Foreskin melanocyte (primary cell): ENCODE measurements at places on chromosomes 3 and 15.

- DNase-seq, result no peak
These were observed 187.7 kb downstream of the ITPR1 start for GRCh38 chr3:4680871-4681300.

DNA sequence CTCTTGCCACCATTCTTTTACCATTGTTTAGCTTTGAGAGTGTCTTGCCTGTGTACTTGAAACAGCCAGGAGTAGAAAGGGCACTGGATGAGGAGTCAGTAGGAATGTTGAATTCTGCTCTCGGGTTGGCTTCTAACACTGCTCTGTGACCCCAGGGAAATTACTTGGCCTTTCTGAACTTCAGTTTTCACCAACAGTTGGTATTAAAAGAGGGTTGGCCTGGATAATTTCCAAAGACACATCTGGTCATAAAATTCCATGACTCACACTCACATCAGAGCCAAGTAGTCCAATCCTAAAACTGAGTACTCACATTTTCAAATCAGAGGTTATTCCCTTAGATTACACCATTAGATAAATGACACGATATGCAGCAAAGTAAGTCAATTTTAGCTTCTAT lies 141.6 kb downstream of the ECT2 start:
- no peak for DNase-seq

GRCh38 chr3:156563900-156564682 lies 9.2 kb upstream of the SSR3 start:
- no peak for DNase-seq

GRCh38 chr3:33718595-33718907 lies 497 bp upstream of the CLASP2 start:
- DNase-seq, result no peak

DNA sequence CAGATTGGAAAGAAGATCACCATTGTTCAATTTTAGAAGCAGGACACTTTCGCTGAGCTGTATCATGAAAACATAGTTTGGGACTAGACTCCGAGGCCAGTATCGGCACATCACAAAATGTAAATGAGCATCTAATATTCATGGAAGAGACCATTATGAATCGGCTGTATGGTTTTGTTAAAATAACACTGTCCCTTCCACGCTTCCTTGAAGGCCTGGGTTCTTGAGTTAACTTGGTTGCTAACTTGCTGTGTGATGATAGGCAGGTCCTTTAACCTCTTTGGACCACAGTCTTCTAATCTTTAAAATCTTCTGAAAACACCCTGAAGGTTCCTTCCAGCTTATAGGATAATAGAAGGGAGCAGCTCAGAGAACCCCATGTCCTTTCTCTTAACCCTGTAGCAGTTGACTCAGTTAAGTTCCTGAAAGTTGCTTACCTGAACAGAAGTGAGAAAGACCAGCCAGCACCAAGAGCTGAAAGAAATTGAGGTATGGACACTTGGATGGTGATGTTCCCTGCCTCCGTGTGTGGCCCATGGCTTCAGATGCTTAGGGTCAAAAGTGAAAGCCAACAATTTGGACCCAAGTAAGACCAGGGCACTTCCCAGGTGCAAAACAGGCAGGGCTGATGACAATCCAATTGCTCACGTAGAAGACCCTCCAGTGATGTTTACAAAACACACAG lies 2.1 kb downstream of the CD80 start:
- DNase-seq, result no peak

DNA sequence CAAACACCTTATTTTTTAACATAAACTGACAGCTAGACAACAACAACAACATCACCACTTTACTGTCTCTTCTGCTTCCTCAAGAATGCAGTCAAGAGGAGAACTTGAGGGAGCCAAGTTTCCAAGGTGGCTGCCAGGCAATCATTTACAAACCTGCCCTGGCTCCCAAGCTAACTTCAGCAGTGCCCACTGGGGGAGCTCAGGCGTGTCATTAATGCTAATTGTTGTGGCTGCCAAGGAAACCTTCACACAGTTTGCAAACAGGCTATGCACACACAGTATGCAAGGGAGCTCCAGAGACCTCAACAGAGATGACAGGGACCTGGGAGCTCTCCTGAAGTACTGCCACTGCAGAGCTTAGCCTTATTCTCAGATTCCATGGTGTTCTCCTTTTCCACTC lies 2.1 kb downstream of the DZIP1L start:
- no peak for DNase-seq

GRCh38 chr15:77546050-77546501 lies 86.6 kb downstream of the LINGO1 start:
- peak; percentile 75 for DNase-seq

DNA sequence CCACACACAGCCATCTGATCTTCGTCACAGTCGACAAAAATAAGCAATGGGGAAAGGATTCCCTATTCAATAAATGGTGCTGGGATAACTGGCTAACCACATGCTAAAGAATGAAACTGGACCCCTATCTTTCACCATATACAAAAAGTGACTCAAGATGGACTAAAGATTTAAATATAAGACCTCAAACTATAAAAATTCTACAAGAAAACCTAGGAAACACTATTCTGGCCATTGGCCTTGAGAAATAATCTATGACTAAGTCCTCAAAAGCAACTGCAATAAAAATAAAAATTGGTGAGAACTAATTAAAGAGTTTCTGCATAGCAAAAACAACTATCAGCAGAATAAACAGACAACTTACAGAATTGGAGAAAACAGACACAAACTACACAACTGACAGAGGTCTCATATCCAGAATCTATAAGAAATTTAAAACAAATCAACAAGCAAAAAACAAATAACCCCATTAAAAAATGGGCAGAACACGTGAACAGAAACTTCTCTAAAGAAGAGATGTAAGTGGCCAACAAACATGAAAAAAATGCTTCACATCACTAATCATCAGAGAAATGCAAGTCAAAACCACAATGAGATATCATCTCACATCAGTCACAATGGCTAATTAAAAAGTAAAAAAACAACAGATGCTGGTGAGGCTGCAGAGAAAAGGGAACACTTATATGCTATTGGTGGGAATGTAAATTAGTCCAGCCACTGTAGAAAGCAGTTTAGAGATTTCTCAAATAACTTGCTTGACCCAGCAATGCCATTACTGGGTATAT lies 104.0 kb downstream of the NR1I2 start:
- DNase-seq, result no peak

- DNase-seq, result no peak
These were observed 124.3 kb upstream of the IGF1R start for GRCh38 chr15:98523912-98524662.

GRCh38 chr3:195777975-195778374 lies 33.8 kb downstream of the MUC4 start:
- no peak for DNase-seq

DNA sequence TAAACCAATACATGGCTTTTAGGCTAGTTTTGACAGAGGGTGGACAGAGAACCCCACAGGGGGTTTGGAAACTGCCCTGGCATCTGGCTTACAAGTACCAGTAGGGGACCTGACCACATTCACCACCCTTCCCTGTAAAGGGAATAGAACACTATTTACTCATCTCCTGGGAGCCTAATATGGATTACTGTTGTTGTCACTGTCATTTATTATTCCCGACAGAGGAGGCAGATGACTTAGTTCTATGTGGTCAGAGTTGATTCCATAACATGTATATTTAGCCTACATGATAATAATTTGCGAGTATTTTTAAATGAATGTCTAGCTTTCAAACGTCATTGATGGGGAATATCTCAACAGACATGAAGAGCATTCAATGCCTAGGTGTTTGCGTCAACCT lies 15.9 kb downstream of the ZBTB38 start:
- no peak for DNase-seq

GRCh38 chr3:196440696-196441095 lies 8.5 kb upstream of the UBXN7 start:
- DNase-seq, result no peak

GRCh38 chr15:90790561-90790960 lies 73.4 kb downstream of the BLM start:
- no peak for DNase-seq

DNA sequence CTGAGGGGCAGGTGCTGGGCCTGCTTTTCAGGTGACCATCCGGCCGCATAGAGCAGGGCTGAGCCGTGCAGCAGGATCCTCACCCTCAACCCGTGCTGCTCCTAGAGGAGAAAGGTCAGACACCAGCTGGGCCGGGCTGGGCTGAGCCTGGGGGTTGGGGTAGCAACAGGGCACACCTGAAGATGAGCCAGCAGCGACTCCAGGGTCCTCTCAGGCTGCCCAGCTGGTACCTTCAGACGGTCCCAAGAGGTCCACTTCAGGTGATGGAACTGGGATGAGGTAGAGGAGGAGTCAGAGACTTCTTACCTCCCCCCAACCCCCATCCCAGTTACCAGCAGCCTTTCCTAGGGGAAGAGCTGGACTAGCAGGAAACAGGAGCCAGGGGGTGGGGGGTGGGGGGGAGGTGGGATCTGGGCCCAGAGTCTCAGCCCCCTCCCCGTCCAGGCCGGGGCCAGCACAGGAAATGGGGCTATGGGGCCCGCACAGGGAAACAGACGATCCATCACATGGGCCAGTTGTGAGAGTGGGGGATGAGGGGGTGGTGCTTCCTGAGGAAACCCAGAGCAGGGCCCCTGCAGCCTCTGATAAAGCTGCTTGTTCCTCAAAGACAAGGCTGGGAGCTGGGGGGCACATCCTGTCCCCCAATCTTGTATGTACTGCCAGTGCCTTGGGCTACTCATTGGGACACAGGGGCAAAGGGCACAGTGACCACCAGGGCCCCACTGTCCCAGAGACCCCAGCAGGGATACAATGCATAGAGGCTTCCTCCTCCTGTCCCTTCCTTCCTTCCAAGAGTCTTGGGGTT lies 3.0 kb downstream of the INKA1 start:
- no peak for DNase-seq

DNA sequence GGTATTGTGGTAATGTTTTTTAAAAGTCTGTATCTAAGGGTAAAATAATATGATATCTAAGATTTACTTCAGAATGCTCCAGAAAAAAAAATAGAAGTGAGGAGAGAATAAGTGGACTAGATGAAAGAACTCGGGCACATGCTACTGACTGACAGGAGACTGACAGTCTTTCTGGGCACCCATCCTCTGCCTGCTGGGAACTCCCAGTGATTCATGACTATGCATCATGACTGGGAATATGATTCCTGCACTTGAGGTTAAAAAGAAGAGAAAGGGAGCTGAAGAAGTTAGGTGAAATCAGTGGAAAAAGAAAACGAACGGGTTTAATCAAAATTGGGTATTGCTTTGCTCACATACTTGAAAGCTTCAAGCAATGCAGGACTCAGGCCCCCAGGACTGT lies 35.7 kb upstream of the SPSB4 start:
- no peak for DNase-seq

DNA sequence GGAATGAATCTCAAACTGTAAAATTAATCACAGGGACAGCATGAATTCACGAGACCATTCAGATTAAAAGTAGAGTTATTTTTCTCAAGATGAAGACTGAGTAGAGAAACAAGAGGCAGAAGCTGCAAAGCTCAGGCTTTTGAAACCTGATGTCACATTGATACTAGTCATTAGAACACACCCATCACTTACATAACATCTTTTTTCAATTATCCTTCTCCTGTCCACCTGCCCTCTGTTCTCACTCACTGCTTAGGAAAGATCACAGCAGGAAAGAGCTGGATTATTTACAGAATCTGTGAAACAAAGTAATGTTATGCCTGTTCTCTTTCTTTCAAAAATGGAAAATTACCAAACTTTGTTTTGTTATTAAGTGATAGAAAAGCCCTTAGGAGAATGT lies 72.0 kb upstream of the CDAN1 start:
- no peak for DNase-seq

GRCh38 chr3:196124608-196125007 lies 42.7 kb upstream of the TFRC start:
- no peak for DNase-seq

- no peak for DNase-seq
These were observed 55.4 kb downstream of the TMCC1 start for GRCh38 chr3:129838086-129838485.

DNA sequence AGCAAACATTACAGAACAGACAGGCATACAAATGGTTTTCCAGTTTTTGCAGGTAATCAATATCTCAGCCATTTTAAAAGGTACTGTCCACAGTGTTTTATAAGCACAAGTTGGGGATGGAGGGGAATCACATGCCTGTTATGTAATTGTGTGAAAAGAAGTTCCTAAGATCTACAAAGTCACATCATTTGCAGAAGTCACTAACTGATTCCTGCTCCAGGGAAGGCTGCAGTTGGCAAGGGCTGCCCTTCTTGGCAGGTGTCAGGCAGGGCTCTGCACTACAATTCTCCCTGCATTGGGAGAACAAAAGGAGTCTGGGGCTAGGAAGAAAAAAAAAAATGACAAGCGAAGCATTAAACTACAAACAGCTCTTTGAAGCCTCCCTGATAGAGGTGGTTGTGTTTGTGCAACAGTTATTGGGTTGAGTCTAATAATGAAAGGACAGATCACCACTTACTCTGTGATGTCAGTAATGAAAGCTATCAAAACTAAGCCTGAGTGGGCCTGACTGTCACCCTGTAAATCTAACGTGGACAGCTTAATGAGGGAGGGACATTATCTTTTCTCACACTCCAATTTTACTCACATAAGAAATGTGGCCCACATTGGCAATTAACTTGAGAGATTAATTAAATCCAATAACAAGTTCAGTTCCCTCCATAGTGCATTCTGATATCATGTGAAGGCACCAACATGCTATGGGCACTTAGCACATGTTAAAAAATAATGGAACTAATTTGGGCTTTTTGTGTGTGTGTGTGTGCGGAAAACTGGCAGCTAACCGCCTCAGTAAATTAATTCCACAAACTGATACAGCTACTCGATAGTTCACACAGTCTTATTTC lies 242.9 kb downstream of the FHIT start:
- no peak for DNase-seq

- DNase-seq, result no peak
These were observed 3.0 kb upstream of the CD80 start for GRCh38 chr3:119562307-119562961.

- DNase-seq, result no peak
These were observed 503.0 kb downstream of the NTRK3 start for GRCh38 chr15:87753539-87753938.

GRCh38 chr3:125120379-125121122 lies 64.8 kb upstream of the HEG1 start:
- no peak for DNase-seq

DNA sequence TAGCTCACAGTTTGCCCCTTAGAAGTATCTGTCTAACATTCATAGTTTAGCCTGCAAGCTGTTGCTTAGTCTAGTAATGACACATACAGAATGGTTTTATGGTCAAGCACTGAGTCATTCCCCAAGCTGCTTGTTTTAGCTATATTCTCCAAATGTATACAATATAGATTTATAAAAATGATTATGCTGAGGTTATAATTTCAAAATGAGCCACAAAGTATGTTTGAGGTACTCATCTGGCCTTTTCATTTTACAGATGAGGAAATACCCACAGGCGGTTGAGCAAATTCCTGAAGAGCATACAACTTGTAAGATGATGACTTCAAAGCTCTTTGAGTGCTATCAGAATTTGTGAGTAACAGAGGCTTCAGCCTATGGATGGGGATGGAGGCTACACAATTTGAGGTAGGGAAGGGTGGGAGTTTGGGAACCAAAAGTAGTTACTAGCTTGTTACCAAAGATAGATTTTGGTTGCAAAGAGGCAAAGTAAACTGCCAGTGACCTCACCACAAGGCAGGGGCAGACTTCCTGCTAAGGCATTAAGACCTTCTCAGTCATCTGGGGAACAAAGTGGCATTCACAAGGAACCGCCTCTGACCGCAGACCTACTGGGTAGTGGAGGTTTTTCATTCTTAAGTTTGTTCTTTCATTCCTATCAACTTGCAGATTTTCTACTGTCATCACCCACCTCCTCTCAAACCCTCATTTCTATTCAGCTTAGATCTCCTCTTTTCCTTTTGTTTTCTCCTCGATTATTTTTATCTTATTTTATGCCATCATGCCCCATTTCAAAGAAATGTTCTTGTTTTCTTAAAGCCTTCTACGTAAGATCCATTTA lies 257.2 kb upstream of the NECTIN3 start:
- peak; percentile 88 for DNase-seq
